CD4-positive, alpha-beta T cell treated with Interleukin-4 for 1 hour (primary cell): ENCODE measurements at places on chromosomes 11 and 22.

DNA sequence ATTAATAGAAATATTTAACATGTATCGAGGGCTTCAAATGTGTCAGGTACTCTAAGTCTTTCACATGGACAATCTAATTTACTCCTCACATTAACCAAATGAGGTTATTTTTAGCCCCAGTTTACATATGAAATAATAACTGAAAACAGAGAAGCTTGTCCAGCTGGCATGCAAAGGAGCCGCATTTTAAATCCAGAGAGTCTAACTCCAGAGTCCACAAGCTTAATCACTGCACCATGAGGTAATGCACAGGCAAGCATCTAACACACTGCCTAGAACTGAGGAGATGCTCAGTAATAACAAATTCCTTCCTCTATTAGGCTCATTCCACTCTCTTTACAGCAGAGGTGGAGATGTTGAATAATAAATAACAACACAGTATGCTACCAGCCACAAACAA, 165.7 kb upstream of the GUCY1A2 start:
- no peak for DNase-seq

DNA sequence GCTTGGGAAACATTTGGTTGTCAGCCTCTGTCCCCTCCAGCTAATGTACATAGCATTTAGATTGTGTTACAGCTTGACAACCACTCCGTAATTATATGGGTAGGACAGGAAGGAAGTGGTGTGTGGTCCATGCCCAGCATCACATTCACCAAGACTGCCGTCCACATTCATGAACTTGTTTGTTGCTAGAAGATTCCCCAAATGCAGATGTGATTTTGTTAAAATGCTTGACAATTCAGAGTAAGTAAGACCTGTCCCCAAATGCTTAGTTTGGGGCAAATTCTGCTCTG, 1482.7 kb downstream of the TBC1D22A start:
- DNase-seq = no peak

- peak; percentile 65 for DNase-seq
Observed at GRCh38 chr11:9015677-9016076, 11.9 kb upstream of the NRIP3 start.

DNA sequence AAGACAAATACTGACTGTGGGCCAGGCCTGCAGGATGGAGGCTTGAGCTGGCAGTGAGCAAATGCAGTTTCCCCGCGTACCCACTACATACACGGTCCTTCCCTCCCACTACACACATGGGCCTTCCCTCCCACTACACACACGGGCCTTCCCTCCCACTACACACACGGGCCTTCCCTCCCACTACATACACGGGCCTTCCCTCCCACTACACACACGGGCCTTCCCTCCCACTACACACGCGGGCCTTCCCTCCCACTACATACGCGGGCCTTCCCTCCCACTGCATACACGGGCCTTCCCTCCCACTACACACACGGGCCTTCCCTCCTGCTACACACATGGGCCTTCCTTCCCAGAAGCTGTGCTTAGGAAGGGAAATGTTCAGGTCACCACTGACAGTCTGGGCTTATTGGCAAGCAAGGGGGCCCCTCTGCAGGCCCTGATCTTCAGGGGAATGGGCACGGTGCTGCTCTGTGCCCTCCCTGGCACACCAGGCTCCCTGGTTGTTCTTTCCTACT, 10.8 kb downstream of the DNAL4 start:
- DNase-seq = no peak

GRCh38 chr11:34182425-34182824, 77.0 kb downstream of the NAT10 start:
- no peak for DNase-seq

- DNase-seq = no peak
Observed at GRCh38 chr22:25780673-25781072, 38.7 kb downstream of the MYO18B start.
